ENCODE measurements at places on chromosomes 13 and 19. TPM values are rescaled to one million over a fixed set of nuclear protein-coding genes. Genes with fewer than 3 reads are reported as not detected.

SPINT2 gene
- 1.1 TPM for total RNA-seq

UBE2L5 gene
- 0.09 TPM for total RNA-seq

CAPN12 gene
- total RNA-seq: not detected

C13orf42 gene
- total RNA-seq: not detected

BIVM gene
- total RNA-seq: 11.8 TPM

GNA15 gene
- under 0.01 TPM for total RNA-seq

FFAR3 gene
- 0.14 TPM for total RNA-seq

LILRB1 gene
- total RNA-seq: not detected

OXGR1 gene
- total RNA-seq: not detected

CYP2A6 gene
- total RNA-seq: not detected

NTF4 gene
- total RNA-seq: not detected

ZAR1L gene
- total RNA-seq: not detected

CLEC11A gene
- total RNA-seq: 33.6 TPM

ADGRE3 gene
- not detected for total RNA-seq
